ENCODE measurements at places on chromosomes 6 and 20. TPM values are rescaled to one million over a fixed set of nuclear protein-coding genes. Genes with fewer than 3 reads are reported as not detected.

LPIN3 gene
- total RNA-seq, result 7.7 TPM

VGLL2 gene
- total RNA-seq, result not detected

HLA-E gene
- 411 TPM for total RNA-seq

BHLHE23 gene
- not detected for total RNA-seq

RHAG gene
- total RNA-seq, result not detected

KHDC1L gene
- not detected for total RNA-seq

MBOAT1 gene
- 10.2 TPM for total RNA-seq

CRYBG1 gene
- 3.1 TPM for total RNA-seq

PLA2G7 gene
- not detected for total RNA-seq

TP53TG5 gene
- total RNA-seq, result not detected

CCM2L gene
- not detected for total RNA-seq

MYH7B gene
- total RNA-seq, result not detected

ESF1 gene
- 12.7 TPM for total RNA-seq

CDSN gene
- not detected for total RNA-seq

PLAGL1 gene
- 23.3 TPM for total RNA-seq

LY6G6C gene
- not detected for total RNA-seq

SULF2 gene
- total RNA-seq, result 5.5 TPM

XRN2 gene
- 99.1 TPM for total RNA-seq

SOX12 gene
- 10.1 TPM for total RNA-seq

OOEP gene
- total RNA-seq, result 0.88 TPM

BPIFB1 gene
- not detected for total RNA-seq

PLCB4 gene
- 5.0 TPM for total RNA-seq

RFX6 gene
- not detected for total RNA-seq

Data from placental pericyte (primary cell).